ENCODE measurements at places on chromosomes 6 and 20.

- no peak for DNase-seq
These were observed 220.1 kb upstream of the TSHZ2 start for GRCh38 chr20:52752023-52752422.

- DNase-seq = no peak
These were observed 7.1 kb downstream of the MOCS1 start for GRCh38 chr6:39927159-39927558.

DNA sequence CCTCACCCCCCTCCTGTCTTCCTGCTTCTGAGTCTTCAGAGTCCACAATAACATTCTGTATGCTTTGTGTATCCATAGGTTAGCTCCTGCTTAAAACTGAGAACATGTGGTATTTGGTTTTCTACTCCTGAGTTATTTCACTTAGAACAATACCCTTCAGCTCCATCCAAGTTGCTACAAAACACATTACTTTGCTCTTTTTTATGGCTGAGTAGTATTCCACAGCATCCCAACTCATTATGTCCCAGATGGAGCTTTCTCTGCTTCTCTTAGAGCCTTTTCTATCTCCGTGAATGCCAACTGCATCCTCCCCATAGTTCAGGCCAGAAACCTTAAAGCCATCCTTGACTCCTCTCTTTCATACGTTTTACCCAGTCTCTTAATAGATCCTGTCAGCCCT, 55.8 kb downstream of the STMND1 start:
- DNase-seq = no peak

DNA sequence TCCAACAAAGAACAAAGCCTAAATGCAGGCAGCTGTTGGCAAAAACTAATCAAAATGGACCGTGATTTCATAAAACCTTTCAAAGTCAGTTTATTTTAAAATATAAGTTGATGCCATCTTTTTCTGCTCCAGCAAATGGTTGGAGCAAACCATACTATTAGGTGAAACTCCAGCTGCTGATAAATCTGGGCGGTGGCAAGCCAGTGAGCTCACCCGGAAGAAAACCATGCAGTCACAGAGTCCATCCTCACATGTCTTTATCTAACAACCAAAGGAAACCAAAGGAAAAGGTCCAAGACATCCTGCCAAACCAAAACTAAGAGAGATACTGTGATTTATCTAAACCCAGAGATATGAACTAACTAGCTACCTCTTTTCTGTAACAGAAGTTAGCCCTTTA, 72.6 kb downstream of the HIVEP2 start:
- no peak for DNase-seq

DNA sequence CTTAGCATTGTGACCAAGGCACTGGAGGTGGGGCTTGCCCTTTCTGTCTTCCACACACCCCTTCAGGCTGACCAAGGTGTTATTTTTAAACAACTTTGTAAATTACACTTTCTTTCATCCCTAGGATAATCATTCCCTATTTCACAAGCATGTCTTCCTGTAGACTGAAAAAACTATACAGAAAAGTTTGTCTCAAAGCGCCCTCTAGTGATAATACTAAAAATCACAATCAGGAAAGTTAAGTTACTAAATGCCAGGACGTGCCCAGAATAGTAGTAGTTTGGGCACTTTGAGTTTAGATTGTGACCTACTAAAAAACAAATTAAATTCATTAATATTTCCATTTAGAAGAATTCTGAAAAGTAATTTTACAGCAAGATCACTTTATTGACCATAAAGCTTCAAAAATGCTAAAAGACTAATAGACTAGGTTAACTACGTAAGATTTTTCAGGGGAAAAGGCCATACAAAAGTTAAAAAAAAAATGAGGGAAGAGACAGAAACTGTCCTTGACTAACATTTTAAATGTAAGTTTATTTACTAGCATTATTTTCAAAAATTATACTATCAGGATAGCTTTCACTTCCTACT, 123.3 kb upstream of the DUSP22 start:
- no peak for DNase-seq

GRCh38 chr6:1940381-1940780, 305.0 kb downstream of the GMDS start:
- DNase-seq = no peak

GRCh38 chr6:98843271-98844243, 9.2 kb downstream of the POU3F2 start:
- no peak for DNase-seq

DNA sequence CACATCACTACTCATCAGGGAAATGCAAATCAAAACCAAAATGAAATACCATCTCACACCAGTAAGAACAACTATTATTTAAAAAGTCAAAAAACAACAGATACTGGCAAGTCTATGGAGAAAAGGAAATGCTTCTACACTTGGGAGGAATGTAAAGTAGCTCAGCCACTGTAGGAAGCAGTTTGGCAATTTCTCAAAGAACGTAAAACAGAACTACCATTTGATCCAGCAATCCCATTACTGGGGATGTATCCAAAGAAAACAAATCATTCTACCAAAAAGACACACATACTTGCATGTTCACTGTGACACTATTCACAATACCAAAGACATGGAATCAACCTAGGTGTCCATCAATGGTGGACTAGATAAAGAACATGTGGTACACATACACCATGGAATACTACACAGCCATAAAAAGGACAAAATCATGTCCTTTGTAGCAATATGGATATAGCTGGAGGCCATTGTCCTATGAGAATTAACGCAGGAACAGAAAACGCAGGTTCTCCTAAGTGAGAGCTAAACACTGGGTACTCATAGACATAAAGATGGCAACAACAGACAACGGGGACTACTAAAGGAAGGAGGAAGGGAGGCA, 260.4 kb downstream of the RNGTT start:
- no peak for DNase-seq

GRCh38 chr20:32610472-32611218, 25.5 kb upstream of the NOL4L start:
- no peak for DNase-seq

DNA sequence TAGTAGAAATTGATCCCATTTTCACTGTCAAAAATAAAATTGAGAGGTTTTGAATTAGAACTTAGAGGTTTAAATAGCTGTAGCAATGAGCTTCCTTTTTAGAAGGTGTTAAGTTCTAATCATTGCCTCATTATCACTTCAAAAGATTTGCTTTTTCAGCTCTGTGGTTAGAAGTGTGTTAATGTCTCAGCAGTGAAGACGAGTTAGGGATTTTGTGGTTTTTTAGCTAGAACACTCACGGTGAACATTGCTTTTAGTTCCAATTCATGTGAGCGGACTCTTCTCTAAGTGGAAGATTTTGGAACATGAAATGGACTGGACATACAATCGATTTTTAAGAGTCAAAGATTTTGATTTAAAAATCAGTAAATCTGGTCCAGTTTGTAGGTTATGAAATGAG, 12.7 kb upstream of the IFNGR1 start:
- no peak for DNase-seq

DNA sequence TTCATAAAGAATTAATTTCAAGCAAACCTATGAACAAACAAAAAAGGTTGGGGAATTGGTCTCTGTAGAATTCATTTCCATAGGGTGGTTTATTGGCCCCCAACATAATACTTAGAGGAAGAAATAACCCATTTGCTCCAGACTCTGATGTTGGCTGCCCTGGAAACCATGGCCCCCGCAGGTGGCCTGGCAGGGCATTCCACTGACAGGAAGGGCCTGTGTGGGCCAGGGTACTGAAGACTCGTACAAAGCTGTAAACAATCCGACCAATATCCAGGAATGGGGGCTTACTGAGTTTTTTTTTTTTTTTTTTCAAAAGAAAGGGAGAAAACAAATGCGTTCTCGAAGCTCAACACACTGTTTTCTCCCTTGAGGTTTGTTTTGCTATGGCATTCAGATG, 59.5 kb downstream of the CLIC5 start:
- DNase-seq = no peak

- no peak for DNase-seq
These were observed 8.4 kb upstream of the RIN2 start for GRCh38 chr20:19749618-19750071.
